Smooth muscle cell of the brain vasculature (primary cell): ENCODE measurements at places on chromosomes 16 and 17.

GRCh38 chr16:28935924-28936783 lies 4.4 kb downstream of the CD19 start:
- peak; percentile 21 for DNase-seq

DNA sequence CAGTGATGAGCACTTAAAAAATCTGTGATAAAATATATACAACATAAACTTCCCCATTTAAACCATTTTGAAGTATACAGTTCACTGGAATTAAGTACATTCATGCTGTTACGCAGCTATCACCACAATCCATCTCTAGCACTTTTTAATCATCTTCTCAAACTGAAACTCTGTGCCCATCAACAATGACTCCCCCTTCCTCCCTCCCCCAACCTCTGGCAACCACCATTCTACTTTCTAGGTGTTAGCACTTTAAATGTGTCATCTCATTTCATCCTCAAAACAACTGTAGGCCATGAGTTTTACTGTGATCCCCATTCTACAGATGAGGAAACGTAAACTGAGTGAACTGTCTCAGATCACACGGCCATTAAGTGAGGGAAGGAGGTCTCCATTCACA lies 13.8 kb upstream of the TMEM98 start:
- DNase-seq: no peak

GRCh38 chr16:55401046-55401445 lies 77.0 kb downstream of the IRX6 start:
- no peak for DNase-seq

DNA sequence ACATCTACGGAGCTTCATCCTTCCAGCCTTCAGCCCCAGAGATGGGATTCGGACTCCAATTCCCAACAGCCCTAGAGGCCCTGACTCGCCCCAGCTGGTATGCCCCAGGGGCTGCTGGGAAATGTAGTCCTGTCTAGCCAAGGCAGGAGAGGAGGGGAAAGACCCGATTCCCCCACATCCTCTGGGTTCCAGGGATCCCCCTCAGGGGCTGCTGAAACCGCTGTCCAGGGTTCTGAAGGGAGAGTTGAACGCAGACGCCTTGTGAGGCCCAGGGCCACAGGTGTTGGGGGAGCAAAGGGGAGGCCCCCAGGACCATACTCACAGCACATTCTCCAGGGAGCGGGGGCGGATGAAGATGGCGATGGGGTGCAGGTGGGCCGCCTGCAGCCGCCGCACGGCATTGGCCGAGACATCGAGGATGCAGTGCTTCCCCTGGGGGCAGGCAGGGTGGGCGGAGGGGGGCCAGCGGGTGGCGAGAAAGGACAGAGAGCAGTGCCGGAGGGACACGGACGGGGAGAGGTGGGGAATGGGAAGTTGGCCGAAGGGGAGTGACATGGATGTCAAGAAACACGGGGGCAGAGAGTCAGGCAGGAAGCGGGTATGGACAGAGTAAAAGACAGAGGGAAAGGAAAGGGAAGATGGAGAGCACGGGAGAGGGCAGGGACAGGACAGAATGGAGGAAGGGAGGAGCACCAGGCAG lies 12.6 kb upstream of the ASGR1 start:
- DNase-seq: no peak

- no peak for DNase-seq
Measured at GRCh38 chr16:4169415-4169814, 53.2 kb upstream of the ADCY9 start.

DNA sequence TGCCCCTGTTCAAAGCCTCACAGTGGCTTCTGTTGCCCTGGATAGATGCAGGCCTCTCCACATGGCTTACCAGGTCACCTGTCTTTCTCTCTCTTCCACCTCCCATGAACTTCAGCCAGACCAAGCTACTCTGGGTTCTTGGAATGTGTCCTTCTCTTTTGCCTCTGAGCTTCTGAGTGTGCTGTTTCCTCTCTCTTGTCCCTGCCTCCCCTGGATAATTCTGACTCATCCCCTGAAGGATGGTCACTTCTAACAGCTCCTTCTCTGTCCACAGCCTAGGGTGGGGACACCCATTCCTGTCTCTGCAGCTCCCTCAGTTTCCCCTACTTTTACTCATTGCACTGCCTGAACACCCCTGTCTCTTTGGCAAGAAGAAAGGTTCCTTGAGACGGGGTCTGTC lies 2.9 kb downstream of the GUCY2D start:
- DNase-seq: no peak
